HAP-1 (cell line): ENCODE measurements at places on chromosomes 11 and 22.

DNA sequence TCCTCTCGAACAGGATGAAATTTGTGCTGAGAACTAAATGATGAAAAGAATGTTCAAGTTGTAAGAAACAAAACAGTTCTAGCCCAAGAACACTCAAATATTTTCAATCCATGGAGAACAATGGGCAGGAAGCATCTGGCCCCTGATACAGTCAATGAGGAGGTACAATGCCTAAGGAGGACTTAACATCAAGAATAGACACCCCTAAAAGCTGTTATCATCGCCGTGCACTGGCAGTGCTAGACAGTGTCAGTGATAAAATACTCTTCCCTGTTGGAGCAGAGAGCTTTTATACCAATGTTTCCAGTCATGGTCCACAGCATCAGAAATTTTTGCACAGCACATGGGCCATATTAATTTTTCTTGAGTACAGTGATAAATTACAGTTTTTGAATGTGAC, 20.2 kb upstream of the VSTM5 start:
- no peak for DNase-seq

- DNase-seq = no peak
Observed at GRCh38 chr11:15201586-15201985, 86.9 kb downstream of the INSC start.

- no peak for DNase-seq
Observed at GRCh38 chr22:30555282-30556210, 9.0 kb upstream of the SEC14L6 start.

- DNase-seq = no peak
Observed at GRCh38 chr11:118621784-118622375, 14.5 kb downstream of the PHLDB1 start.
